ENCODE measurements at places on chromosomes 13 and 19. TPM values are rescaled to one million over a fixed set of nuclear protein-coding genes. Genes with fewer than 3 reads are reported as not detected.

DNA sequence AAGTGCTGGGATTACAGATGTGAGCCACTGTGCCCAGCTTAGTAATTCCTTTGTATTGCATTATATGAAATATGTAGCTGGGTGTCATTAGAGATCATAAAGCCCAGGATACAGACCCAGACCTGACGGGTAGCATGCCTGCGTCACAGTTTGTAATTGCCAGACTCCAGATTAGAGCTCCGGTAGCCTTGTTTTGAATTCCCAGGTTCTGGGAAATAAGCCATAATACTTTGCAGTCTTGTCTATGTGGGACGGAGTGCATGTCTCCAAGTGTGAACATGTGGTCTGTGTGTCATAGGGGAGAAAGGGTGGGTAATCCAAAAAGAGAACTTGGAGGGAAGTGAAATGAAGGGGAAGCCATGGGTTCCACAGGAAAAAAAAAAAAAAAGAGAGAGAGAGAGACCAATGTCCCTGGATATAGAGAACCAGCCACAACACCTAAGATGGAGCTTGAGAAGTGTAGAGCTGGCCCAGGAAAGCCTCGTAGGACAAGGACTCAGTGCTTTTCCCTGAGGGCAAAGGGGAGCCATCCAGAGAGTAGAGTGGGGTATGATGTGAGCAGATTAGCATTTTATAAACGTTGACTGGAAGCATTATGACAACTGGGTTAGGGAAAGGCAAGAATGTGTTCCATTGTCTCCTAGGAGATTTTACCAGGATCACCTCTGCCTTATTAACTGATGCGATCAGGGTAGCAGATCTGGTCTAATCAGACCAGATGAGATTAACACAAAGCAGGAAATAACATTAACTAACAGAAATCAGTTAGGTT, 2.6 kb downstream of the ZSCAN4 start:
- H3K27ac ChIP-seq: no peak overlapping the region
- H3K4me3 ChIP-seq: no peak overlapping the region
- DNase-seq: no peak
- no peaks in the 10 kb centered on the region for H3K4me1 ChIP-seq
- H3K36me3 ChIP-seq: no peaks in the 10 kb centered on the region

The KIRREL2 gene
- not detected for total RNA-seq

- no peaks in the 10 kb centered on the region for H3K36me3 ChIP-seq
- H3K4me1 ChIP-seq: no peaks in the 10 kb centered on the region
- DNase-seq: no peak
- no peaks in the 10 kb centered on the region for H3K27me3 ChIP-seq
Observed at GRCh38 chr13:22700246-22700887, 480.4 kb upstream of the SGCG start.

- H3K4me3 ChIP-seq: no peak overlapping the region
- H3K27me3 ChIP-seq: no peaks in the 10 kb centered on the region
- DNase-seq: no peak
- no peak overlapping the region for H3K27ac ChIP-seq
- H3K36me3 ChIP-seq: no peaks in the 10 kb centered on the region
- H3K4me1 ChIP-seq: no peaks in the 10 kb centered on the region
Observed at GRCh38 chr13:90928109-90928508, 419.4 kb upstream of the MIR17HG start.

DNA sequence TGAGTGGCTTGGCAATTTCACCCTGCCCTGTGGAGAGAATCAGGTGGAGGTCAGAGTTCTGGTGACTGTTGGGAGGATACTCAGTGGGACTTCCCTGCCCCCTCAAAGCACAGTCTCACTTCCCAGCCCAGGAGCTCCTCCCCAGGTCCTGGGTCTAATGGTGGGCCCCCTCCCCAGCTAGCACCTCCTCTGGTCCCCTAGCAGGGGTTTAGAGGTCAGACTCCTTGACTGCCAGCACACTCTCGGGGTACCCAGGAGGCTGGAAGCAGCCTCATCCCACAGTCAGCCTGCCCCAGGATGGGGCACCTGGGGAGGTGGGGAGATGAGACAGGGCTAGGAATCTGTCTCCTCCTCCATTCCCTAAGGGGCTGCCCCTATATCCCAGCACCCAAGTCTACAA, 65.2 kb downstream of the COLGALT1 start:
- H3K36me3 ChIP-seq: no peaks in the 10 kb centered on the region
- H3K4me1 ChIP-seq: no peaks in the 10 kb centered on the region
- H3K27ac ChIP-seq: no peak overlapping the region
- DNase-seq: no peak

DNA sequence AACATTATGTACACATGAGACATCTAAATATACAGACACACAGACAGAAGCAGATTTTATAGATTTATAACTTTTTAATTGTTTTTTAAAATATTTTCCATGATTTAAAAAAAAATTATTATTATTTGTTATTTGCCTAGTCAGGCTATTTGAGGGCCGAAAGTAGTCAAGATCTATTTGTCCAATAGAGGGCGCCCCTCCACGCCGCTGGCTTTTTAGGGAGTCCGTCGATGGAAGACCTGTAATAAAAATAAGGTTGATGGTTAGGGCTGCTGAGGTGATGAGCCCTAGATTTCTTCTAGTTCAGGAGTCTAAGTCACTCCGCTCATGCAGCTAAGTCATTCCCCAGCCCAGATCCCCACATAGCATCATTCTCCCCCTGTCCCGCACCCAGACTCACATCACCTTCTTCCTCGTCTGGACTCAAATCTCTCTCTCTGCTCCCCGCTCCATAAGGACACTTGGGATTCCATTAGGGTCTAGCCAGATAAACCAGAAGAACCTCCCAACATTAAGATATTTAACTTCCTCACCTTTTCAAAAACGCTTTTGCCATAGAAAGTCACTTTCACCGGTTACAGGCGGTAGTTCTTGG, 33.9 kb upstream of the CEACAM21 start:
- peak; percentile 33 for DNase-seq
- H3K27me3 ChIP-seq: no peaks in the 10 kb centered on the region
- H3K36me3 ChIP-seq: no peaks in the 10 kb centered on the region
- H3K27ac ChIP-seq: no peak overlapping the region

Data from kidney (tissue), 22 donors.